Stimulated activated CD8-positive, alpha-beta memory T cell treated with anti-CD3 and anti-CD28 coated beads, Interleukin-7, amount 100 ng/mL, for 1 hour (primary cell): ENCODE measurements at places on chromosomes 1 and 21.

DNA sequence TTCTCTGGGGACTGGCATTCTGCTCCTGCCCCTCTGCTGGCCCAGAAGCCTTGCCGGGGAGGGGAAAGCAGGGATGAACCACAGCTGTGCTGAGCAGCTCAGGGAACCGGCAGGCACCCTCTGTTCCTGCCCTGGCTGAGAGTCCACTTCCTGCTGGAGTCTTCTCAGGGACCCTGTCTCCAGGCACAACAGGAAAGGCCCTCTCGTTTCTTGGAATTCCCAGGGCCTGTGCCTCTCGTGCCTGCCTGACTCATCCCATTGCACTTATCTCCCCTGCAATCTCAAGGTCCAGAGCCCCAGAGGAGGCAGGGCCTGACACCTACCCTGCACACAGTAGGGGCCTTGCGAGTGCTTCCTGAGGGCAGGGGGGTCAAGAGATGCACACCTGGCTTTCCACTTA, 1.1 kb upstream of the EDN2 start:
- no peak for DNase-seq

- DNase-seq, result no peak
Measured at GRCh38 chr21:38813143-38813542, 7.4 kb downstream of the ETS2 start.

- DNase-seq, result no peak
Measured at GRCh38 chr1:117611894-117612483, 6.1 kb downstream of the TENT5C start.

DNA sequence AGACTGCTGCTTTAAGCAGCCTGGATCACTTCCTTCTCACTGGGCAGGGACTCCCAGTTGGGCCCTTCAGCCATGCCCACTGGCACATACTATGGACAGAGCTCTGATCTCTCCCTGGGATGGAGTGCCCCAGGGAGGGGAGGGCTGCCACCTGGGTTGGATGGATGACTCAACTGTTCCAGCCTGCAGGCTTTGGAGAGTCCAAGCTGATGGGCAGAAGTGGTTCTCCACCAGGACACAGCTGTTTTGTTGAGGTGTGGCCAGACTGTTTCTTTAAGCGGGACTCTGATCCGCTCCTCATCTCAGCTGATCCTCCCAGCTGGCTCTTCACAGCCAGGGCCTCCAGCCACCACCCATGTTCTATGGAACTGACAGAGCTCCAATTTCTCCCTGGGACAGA, 166.9 kb downstream of the MAGI3 start:
- DNase-seq, result no peak

DNA sequence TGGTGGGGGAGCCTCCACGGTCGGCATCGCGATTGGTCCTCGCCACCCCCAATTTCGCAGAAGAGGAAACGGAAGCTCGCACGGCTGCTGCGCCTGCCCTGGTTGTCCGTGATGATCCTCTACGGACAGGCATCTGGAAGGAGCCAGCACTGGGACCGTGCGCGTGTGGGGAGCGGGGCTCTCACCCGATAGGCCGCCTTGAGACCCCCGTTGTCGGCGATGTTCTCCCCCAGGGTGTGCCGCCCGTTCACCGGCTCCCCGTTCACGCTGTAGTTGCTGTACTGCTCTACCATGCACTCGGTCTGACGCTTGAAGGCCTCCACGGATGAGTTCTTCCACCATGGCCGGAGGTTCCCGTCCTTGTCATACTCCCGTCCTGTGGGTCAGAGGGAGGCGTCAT, 48.4 kb upstream of the EIF4G3 start:
- no peak for DNase-seq

DNA sequence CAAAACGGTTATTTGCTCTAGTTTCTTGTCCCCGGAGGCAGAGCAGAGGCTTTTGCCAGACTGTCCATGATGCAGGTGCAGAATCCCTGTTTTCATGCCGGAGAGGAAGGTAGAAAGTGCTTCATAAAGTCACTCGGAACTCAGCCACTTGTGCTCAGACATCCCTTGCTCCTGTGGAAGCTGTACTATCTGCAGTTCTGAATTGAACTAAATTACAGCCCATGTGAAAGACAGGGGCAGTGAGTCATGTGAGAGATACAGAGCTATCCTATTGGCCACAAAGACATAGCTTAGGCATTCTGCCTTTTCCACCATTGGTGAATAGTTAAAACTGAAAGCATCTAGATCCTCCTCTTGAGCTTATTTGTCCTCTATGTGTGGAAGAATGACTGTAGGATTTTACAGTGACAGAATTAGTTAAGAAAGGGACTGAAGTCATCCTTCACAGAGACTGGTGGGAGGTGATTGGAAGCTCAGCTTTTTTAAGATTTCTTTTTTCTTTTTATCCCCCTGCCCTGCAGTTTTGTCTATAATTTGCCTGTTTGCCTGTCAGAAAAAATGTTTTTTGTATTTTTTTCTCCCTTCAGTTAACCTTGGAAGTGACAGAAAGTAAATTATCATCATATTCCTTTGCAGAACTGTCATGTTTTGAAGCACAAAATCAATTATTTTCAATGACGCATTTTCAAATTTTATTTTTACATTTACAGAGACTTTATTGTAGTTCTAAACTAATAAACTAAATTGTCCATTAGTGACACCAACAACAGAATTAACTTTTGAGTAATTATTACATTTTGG, 298.6 kb downstream of the PTPRC start:
- DNase-seq, result no peak

DNA sequence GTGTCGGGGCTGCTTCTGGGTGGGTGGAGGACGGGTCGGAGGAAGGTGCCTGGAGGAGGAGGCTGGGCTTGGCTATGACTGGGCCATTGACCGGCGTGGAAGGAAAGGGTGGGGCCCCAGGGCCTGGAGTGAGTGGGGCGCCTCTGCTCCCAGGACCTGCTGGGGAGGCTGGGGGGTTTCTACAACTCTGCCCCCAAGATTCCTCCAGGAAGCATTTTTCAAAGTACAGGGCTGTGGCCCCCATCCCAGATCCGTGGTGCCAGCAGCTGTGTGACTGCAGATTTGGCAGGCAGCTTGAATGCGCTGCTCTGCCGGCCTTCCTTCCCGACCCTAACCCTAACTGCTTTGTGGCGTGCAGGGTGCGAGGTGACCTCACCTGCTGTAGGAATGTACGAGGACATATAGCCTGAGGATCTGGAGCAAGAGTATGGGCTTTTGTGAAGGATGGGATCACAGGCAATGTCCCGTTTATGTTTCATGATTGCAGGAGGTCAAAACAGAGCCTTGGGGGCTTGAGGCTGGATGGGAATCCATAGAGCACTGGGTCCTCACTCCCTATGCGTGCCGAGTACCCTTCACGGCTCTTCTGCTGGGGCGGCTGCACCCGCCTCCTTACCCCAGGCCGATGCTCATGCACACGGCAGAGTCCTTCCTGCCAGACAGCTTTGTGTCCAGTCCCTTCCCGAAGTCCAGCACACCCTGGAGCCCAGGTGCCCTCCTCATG, 24.7 kb downstream of the TRPM2 start:
- DNase-seq, result no peak

GRCh38 chr1:9544926-9545325, 5.7 kb downstream of the SLC25A33 start:
- no peak for DNase-seq

GRCh38 chr1:29320156-29320940, 84.0 kb downstream of the PTPRU start:
- no peak for DNase-seq

DNA sequence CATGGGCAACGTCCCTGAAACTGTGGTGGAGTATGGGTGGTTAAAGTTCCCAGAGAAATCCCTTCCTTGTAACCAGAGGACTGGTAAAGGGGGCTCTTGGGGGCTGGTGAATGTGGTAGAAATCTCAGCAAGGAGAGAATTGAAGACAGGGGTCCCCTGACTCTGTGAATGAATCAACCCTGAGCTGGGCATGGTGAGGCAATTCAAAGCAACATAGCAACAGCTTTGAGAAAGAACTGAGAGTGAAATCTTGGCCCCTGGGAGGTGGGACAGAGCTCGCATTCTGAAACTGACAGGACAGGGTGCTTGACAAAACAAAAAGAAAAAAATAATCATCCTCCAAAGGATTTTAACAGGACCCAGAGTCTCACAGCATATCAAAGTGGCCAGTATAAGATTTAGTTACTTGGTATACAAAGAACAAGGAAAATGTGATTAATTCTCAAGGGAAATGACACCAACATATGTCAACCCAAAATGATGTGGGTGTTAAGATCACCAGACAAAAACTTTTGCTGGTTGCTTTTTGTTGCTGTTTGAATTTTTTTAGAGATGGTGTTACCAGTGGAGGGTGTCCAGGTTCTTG, 11.7 kb upstream of the SUMO3 start:
- no peak for DNase-seq

DNA sequence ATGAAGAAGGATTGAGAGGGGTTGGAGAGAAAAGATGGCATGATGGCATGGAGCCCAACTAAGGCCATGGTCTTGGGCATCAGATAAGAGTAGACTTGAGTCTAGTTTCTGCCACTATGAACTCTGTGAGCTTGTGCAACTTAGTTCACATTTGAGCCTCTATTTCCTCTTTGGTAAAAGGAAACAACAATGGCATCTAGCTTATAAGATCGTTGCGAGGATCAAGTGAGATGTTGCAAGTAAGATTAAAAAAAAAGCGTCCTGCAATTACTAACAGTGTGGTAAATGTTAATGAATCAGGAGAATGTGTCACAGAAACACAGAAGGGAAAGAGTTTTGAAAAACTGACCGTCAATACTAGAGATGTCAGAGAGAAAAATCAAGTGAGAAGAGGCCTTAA, 202.9 kb upstream of the FGGY start:
- no peak for DNase-seq

DNA sequence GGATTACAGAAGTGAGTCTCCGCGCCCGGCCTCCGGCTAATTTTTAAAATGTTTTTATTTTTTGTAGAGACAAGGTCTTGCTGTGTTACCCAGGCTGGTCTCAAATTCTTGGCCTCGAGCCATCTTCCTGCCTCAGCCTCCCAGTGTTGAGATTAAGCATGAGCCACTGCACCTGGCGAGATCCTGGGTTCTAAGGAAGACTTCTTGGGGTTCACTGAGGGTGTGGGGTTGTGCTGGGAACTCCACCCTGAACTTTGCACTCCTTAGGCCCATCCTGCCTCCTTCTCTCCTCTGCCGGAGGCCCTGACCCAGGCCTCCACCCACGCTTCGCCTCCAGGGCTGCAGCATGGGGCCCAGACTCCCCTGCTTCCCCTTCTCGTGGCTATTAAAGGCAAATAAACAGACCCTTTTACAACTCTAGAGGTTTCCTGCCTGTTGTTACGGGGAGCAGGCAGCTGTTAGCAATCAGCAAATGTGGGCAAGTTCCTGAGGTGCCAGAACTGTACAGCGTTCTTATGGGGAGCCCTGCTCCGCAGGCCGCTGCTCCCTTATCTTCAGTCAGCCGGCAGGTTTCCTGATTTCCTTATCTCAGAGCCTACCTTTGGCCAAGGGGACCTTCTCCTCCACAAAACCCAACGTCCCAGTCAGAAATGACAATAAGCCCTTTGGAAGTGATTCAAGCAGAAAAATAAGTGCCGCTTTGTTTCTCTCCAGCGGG, 41.0 kb upstream of the LIN9 start:
- DNase-seq, result no peak

GRCh38 chr1:232628335-232629249, 1.3 kb downstream of the SIPA1L2 start:
- no peak for DNase-seq

DNA sequence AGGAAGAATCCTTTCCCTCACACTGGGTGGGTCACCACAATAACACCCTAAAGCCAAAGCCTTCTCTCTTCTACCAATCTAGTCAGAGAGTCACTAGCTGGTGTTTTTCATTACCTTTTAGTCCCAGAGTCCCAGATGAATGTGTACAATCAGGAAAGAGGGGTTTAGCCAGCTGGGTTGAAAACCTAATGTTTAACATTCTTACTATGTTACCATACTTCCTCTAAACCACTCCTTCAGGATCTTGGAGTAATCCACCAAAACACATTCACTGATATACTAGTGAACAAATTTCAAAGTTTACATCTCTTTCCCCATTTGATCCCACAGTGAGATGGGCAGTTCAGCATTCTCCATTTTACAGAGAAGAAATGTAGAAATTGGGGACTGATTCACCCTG, 9.7 kb downstream of the LPAR3 start:
- DNase-seq, result no peak

DNA sequence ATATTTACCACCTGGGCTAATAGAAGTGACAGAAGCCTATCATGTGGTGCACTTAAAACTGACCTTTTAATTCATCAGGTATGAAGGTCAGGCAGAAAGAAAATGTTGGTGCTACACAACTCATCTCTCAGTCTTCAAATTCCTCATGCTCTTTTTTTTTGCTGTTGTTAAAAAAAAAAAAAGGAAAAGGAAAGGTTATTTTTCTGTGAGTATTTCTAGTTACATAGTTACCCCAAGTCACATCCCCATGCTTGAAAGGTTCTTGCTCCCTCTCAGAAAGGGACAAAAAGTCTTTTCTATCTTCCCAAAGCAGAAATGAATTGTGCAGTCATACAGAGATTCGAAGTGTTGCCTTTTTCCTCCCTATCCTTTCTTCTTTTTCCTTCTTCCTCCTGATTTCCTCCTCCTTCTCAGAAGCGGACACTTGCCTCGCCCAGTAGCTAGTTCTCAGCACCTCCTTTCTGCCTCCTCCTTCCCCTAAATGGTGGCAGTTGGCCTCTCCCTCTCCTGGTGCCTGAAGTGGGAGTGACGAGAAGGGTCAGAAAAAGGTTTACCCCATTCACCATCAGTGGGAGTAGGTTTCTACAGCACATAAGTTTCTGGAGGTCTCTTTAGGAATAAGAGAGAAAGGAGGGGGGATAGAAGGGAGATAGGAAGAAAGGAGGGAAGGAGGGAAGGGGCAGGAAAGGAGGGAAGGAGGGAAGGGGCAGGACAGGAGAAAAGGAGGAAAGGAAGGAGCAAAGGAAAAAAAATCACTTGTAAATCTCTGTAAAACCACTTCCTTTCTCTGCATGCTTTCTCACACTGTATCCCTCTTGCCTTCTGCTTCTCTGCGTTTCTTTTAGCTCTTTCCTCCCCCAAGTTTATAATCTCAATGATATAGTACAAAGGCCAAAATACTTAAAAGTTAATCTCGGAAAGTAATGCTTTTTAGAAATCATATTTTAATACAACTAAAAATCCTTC, 20.4 kb upstream of the C1orf105 start:
- no peak for DNase-seq

DNA sequence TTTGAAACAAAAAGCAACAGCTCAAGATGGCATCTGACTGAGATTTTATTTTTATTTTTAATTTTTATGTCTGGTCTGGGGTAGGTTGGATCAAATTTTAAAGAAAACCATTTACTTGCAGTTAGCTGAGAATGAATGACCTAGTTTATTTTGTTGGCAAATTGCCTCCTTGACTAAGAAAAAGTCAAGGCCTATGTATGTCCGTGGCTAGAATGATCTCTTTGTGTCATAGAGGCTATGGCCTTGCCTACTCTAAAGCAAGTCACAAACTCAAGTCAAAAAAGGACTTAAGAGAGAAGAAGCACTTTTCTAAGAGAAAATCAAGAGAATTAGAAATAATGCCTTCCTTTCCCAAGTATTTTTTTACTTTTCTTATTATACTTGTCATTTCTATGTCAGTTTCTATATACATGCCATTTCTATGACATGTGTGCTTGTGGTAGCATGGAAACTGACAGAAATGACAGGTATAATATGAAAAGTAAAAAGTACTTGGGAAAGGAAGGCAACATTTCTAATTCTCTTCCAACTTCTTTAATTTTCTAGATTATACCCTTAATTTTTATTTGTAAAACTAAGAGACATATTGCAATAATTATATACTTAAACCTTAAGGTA, 136.7 kb downstream of the CENPF start:
- no peak for DNase-seq

- no peak for DNase-seq
Measured at GRCh38 chr1:45536886-45537285, 13.7 kb upstream of the AKR1A1 start.
